Right forelimb (tissue), 1 donor: ENCODE measurements at places on chromosomes 3 and 15.

GRCh38 chr3:150061288-150062024, 90.8 kb upstream of the PFN2 start:
- DNase-seq, result no peak

GRCh38 chr3:163832547-163832946, 1245.7 kb downstream of the SI start:
- no peak for DNase-seq

DNA sequence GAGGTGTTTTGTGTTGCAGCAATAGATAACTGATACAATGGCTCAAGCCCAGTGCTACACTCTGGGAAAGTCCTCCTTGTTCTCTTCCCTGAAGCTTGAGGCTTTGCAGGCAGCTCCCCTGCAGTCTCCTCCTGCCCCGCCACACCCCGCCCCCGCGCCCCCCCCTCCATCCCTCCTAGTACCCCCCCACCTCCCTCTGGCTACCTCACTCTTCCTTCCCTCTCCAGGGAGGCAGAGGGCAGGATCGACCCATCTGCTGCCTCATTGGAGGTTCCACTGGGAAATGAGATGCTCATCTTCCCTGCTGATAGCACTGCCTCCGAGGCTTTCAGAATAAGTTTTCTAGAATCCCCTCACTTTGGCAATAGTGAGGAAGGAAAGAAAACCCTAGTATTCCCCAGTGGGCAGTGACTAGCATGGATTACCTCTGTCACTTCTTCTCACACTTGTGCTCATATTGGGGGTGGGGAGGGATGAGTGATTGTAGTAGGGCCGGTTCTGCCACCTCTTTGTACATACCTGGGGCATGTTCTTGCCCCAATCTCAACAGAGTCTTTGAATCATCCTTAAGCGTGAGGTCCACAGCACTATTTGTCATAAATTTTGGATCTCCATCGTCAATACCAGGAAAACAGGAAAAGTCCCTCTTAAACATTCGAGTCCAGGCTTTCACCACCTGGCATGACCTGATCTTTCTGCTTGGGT, 16.3 kb upstream of the RAB7A start:
- no peak for DNase-seq

DNA sequence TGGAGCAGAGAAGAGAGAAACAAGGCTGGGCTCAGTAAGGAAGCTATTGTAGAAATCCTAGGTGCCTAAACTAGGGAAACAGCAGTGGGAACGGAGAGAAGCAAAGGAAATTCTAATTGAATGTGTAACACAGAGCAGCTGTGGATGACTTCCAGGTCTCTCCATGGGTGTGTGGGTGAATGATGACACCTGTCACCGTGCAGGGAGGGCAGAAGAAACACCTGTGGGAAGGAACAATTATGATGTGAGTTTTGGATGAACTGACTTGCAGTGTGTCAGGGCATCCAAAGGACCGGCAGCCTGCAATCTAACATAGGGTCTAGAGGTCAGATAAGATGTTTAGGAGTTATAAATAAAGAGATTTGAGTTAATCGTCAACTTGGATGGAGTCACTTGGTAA, 144.2 kb downstream of the RYR3 start:
- no peak for DNase-seq

GRCh38 chr15:63240109-63240508, 37.3 kb upstream of the APH1B start:
- no peak for DNase-seq

DNA sequence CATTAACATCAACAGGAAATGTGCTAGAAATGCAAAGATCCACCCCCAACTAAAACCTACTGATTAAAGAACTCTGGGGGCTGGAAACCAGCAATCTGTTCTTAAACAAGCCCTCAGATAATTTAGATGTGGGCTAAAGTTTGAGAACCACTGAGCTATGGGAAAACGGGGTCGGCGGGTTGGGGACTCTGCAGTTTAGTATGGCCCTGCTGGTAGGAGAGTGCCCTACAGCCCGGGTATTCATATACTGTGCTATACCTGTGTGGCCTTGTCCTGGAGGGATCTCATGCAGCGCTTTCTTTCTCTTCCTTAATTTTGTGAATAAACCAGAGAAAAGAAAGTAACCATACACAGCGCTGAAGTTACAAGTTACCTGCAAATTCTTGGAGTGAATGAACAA, 189.7 kb upstream of the GBE1 start:
- DNase-seq, result no peak

DNA sequence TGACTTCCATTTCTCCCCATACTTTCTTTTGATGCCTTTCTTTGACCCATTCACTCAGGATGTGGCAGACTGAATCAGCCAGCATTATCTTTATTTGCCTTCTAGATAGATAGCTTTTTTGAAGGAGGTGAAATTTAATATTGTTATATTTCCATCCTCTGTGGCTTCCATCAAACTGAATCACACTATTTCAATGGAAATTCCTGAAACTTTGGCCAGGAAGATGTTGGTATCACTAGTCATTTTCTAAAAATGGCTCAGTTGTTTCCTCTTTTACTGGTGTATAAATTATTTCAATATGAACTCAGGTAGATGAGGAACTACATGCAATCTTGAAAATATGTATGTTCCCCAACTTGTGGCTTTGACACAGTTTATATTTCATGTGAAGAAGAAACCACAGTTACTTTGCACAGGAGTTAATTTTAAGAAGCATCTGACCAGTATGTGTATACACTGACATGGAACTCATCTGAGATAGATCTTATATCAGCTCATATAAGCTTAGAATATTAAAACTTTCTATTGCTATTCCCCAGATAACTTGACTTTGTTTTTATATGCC, 248.3 kb downstream of the CGGBP1 start:
- no peak for DNase-seq

DNA sequence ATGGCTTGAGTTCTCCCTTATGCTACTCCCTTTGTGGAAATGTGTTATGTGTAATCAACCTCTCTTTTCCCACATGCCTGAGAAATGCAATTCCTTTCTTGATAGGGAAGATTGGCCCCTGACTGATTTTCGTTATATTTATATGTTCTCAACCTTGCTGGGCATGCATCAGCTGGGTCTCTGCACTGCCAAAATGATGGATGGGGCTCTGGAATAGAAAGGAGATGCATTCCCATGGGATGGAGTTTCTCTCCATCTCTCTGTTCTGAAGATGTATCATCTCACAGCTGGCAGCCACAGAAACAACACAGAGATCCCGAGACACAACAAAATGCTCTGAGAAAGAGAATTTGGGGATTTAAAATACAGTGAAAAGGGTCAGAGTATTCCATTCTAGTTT, 327.7 kb upstream of the LMCD1 start:
- DNase-seq, result no peak

DNA sequence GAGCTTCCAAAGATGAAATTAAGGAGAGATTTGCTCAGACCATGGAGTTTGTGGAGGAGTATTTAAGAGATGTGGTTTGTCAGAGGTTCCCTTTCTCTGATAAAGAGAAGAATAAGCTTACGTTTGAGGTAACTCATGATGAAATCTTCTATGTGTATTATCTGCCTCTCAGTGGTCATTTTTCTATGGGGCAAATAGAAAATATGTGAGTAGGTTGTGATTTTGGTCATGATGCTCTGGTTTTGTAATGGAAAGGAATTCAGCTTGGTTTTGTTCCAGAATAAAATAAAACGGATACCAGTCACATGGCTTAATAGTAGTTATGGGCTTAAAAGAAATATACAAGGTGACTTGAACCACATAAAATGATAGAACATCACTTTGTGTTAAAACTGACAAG, 181.1 kb downstream of the ITPR1 start:
- no peak for DNase-seq

GRCh38 chr3:80233576-80233975, 465.8 kb upstream of the ROBO1 start:
- DNase-seq, result no peak

GRCh38 chr15:91275844-91276243, 175.8 kb downstream of the SV2B start:
- no peak for DNase-seq

DNA sequence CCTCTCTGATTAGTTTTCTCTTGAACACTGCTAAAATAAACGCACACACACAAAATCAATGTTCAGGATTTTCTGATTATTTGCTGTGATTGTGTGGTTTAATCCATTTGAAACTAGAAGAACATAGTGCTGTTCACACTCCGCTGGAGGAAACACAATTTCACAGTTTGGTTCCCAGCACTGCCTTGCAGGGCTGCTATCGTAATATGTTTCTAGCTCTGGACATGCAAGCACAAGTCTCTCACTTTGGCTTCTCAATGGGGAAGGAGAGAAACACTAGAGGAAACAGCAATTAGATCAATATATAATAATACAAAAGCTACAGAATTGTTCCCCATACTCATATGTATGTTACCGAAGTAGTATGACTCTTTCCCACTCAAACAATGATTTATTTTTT, 299.5 kb downstream of the NSUN3 start:
- DNase-seq, result no peak

DNA sequence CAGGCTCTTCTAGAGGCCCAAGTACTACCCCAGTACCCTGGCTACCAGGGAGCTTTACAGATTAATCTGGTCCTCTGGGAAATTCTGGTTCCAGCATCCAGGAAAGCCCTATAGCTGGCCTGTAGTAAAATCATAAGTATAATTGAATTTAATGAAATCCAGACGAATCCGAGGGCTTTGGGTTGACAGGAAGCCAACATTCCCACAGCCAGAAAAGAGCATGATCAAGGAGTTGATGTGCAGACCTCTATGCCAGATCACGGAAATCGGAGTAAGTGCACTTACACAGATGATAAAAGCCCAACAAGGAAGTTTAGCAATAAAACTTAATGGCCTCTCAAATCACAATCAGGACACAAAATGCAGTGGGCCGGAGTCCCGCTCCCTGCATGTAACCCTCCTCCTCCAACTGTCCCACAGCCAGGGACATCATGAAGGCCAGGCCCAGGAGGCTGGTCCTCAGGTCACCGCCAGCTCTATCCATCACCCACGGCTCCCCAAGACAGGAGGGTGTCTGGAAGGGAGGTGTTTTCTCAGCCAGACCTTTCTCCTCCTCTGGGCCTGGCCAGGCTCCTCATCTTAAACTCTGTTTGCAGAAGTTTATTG, 62.8 kb upstream of the SEC22A start:
- DNase-seq, result peak; percentile 68

DNA sequence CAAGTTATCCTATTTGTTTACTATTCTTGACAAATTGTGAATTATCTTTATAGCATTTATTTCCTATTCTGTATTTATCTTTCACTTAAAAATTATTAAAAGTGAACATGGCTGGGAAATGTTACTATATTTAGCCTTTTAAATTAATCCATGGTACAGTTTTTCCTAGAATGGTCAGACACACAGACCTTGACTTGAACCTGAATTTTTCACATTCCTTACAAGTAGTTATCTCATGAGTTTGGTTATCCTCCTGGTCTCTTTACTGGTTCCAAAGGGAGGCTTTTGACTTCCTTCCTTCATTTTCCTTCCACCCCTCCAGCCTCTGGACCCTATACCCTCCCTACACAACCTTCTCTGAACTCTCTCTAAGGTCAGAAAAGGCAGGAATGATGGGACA, 280.6 kb downstream of the SATB1 start:
- no peak for DNase-seq

DNA sequence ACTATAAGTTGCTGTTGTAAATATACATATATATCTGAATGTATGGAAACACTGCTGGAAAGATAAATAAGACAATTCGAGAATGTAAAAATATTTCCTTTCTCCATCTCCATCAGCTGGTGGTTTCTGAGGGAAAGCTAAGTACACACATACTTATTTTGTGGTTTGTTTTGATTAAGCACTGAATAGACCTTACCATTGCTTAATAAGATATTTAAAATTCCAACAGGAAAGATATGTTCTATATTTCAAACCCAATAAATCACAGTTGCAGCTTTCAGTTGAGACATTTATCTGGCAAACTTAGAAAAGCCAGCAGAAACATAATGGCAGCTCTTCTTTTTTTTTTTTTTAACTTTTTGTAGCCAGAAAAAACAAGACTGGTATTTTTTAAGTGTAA, 160.4 kb downstream of the VGLL3 start:
- DNase-seq, result no peak

DNA sequence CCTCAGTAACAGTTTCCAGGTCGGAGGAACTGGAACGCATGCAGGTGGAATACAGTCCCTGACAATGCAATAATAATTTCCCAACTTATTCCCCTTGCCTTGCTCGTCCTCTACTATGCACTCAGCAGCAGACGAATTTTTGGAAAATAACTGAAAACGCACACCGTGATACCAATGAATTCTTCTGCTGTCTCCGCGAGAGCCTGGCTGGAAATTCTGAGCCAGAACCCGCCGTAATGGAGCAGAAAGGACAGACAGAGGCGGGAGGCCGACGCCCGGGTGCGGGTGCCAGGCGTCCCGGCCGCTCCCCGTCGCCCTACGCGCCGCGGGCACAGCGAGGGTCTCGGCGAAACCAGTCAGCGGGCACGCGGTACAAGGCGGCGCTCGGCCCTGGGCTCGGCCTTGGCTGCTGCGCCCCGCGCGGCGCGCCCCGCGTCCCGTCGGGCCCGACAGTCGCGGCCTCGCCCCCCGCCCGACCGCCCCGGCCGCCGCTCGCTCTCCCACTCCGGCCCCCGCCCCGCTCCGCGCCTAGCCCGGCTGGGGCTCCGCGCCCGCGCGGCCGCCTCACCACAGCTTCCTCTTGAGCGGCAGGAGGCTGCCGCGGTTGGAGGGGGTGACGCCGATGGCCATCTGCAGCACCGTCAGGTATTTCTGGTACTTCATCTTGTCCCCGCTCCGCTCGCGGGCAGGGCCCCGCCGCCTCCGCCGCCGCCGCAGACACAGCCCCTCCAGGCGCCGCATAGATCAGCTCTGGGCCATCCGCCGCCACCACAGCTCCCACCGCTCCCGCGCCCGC, 114.5 kb upstream of the GOLGA8J start:
- peak; percentile 45 for DNase-seq

- no peak for DNase-seq
Measured at GRCh38 chr3:153289334-153289808, 127.3 kb downstream of the RAP2B start.

- DNase-seq, result no peak
Measured at GRCh38 chr3:196397941-196398340, 34.3 kb downstream of the UBXN7 start.

DNA sequence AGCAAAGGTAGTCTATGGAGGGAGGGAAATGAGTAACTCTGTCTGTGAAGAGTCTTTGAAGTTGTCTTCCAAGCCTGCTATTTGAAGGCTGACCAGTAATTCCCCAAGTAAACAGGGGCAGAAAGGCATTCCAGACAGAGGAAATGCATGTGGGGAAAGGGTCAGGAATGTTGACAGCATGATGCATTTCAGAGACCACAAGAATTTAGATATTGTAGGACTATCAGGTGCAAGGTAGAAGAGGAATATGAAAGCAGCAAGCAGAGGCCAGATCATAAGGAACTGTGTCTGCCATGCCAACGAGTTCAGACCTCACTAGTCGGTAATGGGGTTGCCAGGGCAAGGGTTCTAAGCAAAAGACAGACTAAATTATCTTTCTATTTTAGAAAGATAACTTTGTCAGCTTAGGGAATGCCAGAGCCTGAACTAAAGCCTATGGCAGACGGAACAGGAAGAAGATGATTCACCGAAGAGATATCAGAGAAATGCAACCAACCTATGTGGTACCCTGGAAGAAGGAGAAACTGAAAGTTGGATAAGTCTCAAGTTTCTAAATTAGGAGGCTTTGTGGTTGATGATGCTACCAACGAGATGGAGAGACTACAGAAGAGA, 327.0 kb upstream of the RORA start:
- DNase-seq, result no peak
